Mesenchymal stem cell (in vitro differentiated cells and primary cell): ENCODE measurements at places on chromosomes 6 and 20.

- no peak for DNase-seq
Observed at GRCh38 chr20:20897922-20898321, 185.5 kb upstream of the RALGAPA2 start.

DNA sequence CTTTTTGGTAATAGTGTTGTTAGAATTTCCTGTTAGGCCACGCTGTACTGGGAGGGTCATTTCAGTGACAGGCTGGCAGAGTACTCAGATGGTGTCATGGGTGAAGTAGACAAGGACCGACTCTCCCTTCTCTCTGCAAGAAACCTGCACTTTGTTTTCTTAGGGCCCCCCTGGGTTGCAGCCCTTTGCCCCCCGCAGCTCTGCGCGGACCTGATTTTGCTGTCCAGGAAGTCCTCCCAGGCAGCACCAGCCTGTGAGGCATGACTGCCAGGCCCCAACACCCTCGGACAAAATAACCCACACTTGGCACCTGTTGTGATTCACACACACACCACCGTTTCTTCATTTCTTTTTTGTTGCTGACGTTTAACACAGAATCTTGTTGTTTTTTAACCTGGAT, 21.8 kb upstream of the CLDN20 start:
- no peak for DNase-seq

DNA sequence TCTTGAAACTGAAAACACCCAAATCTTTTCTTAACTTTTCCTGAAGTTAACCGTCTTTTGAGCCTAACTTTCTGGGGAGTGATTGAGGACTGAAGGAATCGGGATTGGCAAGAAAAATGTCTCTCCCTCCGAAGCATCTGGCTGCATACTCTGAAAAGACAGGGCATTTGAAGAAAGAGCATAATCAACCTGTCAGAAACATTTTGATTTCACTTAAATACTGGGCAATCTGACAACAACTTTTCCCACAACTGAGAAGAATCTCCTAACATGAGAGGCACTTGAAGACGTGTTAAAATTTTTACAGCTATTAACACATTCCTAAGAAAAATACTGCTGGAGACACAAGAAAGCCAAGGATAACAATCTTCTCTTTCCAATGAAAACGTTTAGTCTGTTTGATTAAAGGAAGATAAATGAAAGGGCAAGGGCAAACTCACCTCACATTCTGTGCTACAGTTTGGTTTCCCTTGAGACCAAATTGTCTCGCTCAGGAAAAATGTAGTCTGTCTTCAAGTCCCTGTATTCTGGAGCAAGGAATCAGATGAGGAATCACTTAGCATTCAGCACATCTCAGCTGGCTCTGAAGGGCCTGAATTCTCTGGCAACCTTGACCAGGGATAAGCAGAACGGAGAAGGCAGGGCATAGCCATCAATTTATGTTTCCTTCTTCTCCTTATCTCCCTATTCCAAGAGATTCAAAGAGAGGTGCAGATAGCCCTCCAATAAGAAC, 76.1 kb downstream of the TBX18 start:
- DNase-seq: no peak

GRCh38 chr20:44023515-44024371, 109.1 kb downstream of the TOX2 start:
- DNase-seq: no peak

GRCh38 chr20:38308047-38308438, 4.1 kb downstream of the BPI start:
- DNase-seq: no peak

- DNase-seq: no peak
Observed at GRCh38 chr6:164690702-164691500, 618.5 kb downstream of the C6orf118 start.

DNA sequence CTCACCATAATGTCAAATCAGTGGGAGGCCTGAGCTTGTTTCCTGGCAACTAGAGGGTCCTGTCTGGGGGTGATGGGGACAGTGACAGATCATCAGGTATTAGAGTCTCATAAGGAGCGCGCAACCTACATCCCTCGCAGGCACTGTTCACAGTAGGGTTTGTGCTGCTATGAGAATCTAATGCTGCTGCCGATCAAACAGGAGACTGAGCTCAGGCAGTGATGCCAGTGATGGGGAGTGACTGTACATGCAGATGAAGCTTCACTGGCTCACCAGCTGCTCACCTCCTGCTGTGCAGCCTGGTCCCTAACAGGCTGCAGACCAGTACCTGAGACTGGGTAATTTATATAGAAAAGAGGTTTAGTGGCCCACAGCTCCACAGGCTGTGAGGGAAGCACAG, 147.3 kb downstream of the TTLL2 start:
- no peak for DNase-seq

- peak; percentile 2 for DNase-seq
Observed at GRCh38 chr6:137871831-137872454, 4.9 kb downstream of the TNFAIP3 start.

GRCh38 chr6:133978896-133979240, 25.8 kb downstream of the TBPL1 start:
- no peak for DNase-seq

DNA sequence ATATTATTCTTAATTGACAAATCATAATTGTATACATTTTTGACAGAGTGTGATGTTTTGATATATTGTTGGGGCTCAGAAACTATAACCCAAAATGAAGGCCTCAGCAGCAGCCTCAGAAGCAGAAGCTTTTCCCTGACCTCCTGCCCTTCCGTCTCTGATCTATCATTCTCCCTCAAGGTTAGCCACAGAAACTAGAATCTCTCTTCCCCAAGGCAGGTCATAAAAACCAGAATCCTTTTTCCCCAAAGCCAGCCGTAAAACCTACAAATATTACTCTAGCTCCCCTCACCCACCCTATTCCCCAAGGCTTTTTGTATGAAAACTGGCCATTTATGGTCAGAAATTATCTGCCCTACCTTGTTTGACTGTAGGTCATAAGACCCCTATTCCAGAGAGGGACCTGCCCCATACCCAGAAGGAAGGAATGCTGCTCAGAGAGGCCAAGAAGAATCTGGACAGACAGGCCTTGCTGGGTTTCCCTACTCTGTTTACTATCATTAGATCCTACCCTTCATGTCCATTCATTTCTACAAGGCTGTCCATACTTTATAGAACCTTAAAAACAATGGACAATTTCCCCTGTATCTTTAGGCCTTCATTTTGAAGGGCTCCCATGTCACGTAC, 14.5 kb downstream of the OR2B2 start:
- DNase-seq: no peak

- DNase-seq: peak; percentile 73
Observed at GRCh38 chr20:37992802-37993409, 40.4 kb downstream of the TTI1 start.

- DNase-seq: no peak
Observed at GRCh38 chr20:36179170-36179945, 24.8 kb downstream of the EPB41L1 start.

DNA sequence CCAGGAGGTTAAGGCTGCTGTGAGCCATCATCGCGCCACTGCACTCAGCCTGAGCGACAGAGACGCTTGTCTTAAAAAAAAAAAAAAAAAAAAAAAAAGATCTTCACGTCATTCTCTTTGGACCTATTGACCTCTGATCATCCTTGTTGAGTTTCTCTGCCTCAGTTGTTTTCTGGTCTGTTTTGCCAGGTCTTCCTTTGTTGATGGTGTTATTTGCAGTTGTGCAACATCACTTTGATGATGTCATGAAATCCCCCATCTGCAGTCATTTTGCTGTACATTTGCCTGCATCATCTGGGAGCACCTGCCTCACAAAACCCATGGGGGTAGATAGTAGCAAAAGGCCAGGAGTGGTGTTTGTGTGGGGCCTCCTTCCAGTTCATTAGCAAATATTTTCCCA, 39.2 kb upstream of the CHMP4B start:
- DNase-seq: no peak

DNA sequence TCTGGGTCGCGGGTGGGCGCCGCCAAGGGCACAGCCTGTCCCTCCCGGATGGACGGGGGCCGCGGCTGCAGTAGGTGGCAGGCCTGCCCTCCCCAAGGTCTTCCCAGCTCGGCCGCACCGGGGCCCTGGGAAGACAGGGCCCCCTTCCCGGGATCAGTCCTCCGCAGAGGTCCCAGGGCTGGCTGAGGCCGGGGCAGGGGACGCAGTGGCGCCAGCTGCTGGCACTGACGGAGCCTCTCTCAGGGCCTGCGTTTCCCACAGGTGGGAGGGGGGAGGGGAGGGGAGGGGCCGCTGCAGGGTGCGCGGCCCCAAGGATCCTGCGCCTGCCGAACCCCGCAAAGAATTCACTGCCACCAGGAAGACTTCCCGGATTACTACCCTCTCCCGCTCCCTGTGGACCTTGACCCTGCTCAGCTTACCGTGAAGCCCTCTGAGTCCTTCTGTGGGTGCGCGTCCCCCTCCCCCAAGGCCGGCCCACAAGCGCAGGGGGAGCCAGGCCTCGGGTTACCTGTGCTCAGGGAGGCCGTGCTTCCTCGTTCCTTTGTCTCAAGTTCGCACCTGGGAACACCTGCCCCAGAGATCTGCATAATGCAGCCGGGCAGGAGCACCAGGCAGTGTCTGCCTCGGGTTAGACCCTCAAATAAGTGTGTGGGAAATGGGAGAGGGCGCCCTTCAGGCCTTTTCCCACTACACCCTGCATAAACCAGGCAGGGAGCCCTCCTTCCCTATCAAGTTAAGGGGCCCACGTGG, 5.1 kb downstream of the LZTS3 start:
- DNase-seq: no peak

- no peak for DNase-seq
Observed at GRCh38 chr20:12962895-12963294, 45.9 kb upstream of the SPTLC3 start.

- DNase-seq: no peak
Observed at GRCh38 chr20:22789676-22790075, 205.3 kb upstream of the FOXA2 start.

- DNase-seq: no peak
Observed at GRCh38 chr6:34393191-34393965, 909 bp upstream of the NUDT3 start.

- DNase-seq: peak; percentile 12
Observed at GRCh38 chr6:13012977-13013680, 296.6 kb downstream of the PHACTR1 start.

DNA sequence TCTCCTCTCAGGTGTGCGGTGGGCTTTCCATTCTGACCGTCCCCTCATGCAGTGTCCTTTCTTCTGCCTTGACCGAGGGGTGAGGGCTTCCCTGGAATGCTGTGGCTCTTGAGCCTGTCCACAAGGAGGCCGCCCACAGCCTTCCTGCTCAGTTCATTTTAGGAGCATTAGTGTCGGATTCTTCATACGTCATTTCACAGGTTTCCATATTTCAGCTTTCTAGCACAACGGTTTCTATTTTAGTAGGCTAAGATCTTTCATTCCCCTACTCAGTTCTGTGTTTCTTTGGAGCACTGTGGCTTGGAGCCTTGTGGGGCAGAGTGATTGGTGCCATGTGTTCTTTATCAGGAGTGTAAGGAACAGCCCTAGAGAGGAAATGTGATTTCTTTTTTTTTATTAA, 5.5 kb downstream of the PPP1R3G start:
- DNase-seq: no peak

GRCh38 chr6:25122622-25123237, 156.4 kb upstream of the CARMIL1 start:
- no peak for DNase-seq

DNA sequence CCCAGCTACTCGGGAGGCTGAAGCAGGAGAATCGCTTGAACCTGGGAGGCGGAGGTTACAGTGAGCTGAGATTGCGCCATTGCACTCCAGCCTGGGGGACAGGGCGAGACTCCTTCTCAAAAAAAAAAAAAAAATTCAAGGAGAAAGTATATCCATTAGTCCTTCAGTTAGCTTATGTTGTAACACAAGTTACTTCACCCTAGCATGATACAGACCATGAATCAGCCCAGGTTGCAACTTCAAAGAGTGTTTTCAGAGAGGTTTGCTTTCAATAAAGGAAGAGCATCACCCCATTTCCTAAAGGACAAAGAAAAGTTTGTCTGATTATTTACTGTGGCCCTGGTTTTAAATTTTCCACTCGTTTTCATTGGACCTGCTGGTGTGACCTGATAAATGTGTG, 73.0 kb downstream of the SERAC1 start:
- DNase-seq: no peak

DNA sequence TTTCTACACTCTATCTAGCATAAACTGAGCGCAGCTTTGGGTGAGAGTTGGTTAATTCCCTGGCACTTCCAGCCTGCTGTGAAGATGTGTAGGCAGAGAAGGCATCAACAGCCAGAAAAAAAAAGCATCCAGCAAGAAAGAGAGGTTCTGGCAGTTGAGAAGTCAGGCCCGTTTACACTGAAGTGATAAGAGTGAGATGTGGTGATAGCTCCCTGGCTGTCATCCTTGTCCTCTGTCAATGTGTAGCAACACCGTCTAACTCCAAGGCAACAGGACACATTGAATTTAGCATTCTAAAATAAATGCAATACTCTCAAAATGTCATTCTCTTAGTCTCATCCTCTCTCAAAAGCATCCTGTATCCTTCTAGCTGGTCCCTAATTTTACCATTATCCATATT, 193.6 kb upstream of the BTBD3 start:
- DNase-seq: no peak

DNA sequence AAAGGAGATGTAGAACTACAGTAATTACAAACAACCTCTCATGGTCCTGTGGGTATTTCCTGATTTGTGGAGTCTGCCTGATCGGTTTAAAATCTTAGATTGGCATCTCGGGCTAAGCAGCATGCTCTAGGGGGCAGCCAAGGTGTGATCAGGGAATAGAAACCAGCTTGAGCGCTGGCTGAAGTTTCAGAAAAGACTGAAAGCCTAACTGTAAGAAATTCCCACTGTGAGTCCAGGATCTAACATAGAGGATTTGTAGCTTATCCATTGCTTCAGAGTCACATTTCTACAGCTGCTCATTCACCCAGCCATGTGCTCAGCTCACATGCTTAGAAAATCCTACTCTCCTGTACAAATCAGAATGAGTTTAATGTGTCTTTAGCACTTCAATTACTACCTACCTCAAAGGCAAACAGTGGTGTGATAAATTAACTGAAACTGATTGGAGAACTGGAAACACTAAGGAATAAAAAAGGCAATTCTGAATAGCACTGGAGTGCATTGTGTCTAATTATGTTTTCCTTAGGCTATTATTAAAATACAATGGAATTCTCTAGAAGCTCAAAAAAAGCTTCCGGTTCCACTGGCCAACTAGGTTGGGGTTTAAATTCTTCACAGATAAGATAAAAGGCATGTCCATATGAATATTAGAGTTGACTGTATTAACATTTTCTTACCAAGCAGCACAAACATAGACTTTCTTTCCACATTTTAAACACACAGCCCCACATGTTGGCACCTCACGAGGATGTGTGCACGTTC, 73.8 kb upstream of the MPC1 start:
- DNase-seq: no peak

DNA sequence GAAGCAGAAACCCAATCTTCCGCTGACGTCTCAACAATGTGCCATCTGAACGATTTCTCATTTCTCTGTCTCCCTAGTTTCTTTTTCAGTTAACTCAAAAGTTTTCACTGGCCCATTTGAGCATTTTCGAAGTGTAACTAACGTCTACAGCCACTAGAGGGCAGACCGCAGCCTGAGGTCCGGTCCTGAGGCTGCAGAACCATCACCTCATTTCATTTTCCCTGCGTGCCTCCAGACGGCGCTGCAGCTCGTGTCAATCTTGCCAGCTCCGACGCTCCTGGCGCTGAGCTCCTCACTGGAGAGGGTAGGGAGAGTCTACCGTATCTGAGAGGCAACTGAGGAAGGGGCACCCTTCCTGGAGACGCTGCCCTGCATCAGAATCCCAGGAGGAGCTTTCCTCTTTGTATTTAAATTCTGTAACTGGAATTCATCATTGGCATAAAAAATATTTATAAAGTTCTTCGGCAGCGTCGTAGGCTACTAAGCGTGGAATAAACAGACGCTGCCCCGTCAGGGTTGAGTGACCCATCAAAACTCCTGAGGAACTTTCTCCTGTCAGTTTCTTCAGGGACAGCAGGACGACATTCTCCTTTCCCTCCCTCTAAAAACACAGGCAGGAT, 28.5 kb upstream of the DTNBP1 start:
- peak; percentile 88 for DNase-seq
